ENCODE measurements at places on chromosomes 3 and 15.

- DNase-seq: no peak
Measured at GRCh38 chr3:5007873-5008272, 28.6 kb downstream of the BHLHE40 start.

- DNase-seq: peak; percentile 22
Measured at GRCh38 chr3:51522273-51522962, 16.1 kb upstream of the RAD54L2 start.

DNA sequence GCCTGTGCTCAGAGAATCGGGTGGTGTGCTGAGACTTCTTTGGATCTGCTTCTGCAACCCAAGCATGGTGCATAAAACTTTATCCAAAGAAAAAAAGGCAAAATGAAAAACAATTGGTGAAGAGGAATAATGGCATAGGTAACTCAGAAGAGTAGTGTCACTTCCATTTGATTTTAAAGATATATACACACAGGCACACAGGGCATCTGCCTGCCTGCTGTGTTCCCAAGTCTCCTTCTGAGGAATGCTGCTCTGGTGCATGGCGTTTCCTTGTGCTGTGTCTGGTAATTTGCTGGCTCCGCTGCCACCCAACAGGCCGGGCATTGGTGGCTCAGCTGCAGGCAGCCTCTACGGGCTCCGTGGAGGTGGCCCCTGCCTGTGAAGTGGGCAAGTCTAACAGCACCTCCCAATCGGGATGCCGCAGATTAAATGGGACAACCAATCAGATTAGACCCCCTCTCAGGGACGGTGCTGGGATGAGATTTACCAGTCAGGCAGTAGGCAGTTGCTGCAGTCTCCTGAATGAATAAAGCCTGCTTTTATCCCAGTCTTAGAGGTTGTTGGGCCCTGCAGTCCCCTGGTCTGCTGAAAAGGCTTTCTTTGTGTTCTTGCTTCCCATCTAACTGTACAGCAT lies 253.7 kb upstream of the RASGRP1 start:
- no peak for DNase-seq

DNA sequence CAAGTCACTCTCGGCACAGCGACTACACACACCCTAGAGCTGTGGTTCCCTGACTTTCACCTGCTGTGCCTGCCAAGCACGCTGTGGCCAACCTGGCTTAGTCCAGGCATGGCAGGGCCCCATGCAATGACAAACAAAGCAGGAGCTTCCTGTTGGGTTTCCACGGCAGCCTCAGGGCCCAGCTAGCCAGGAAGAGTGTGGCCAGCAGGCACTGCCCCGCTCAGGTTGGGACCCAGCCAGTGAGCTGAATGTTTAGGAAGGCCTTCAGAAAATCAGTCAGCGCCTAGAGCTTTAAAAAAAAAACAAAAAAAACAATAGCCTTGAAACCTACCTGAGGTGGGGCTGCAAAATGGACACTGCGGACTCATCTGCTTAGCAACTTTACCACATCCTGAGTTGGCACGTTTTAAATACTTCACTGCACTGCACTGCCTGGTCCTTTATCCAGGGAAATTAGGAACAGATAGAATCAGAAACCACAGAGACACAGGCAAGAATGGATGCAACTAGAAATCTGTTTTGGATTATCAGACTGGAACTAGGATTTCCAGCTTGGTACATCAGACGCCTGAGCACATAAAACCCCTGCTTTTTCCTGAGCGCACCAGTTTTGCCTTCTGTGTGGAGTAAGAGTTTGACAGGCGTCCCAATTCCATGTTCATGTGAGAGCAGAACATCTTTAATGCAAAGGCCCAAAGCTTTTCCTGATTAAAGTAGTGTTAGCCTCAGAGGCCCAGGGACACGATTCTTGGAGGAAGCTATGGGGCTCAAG lies 36.2 kb upstream of the LDHAL6B start:
- no peak for DNase-seq

DNA sequence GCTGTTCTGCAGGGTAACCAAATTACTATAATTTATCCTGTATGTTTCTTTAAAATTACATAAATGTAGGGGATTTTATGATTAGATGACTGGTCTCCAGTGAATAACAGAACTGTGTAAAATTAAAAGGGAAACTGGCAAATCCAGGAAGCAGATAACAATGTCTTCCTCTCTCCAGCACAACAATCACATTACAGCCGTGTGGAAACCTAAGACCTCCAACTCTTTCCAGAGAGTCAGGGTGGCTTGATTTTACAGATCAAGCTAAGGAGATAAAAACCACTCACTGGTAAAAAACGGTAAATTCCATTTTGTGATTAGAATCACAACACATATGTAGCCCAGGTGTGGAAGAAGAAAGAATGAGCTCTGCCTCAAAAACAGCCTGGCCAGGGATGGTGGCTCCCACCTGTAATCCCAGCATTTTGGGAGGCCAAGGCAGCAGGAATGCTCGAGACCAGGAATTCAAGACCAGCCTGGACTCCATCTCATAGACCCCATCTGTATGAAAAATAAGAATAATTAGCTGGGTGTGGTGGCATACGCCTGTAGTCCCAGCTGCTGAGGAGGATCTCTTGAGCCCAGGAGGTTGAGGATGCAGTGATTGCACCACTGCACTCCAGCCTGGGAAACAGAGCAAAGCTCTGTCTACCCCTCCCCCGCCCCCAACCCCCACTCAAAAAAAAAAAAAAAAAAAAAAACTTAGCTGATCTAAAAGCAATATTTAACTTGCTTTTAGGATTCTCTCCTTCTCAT lies 29.0 kb downstream of the IL17RD start:
- DNase-seq: no peak

DNA sequence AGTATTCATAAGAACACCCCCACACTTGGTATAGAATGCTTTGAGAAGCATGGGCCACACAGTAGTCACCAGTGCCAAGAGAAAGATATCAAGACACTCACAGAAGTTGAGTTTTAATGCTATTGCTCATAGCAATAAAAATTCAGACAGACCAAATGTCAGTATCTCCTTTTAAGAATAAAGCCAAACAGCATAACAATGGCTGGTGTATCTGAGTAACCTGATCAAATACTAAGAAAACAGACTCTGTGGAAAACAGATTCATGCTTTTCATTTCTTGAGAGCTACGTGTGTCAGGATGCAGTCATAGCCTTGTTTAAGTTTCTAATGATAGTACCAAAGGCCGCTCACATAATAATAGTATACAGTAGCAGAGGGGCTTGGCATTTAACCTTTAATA lies 778.5 kb downstream of the MECOM start:
- DNase-seq: no peak

GRCh38 chr3:33525232-33525631 lies 85.0 kb upstream of the UBP1 start:
- DNase-seq: no peak

DNA sequence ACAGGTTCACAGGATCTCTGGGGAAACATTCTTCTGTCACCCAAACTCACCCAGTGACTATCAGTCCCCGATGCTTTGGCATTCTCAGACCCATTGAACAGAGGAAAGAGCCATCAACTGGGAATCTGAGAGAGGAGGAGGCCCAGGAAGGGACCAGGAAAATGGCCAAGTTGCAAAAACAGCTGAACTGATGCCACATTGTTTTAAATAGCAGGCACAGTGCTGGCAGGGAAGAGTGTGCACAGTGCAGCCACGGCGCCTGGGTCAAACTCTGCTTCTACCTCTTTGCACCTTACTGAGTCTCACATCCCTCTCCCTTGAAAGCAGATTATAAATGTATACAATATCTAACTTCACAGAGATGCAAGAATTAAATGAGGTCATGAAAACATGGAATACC lies 66.4 kb downstream of the SRGAP3 start:
- no peak for DNase-seq

GRCh38 chr3:88142094-88142624 lies 7.6 kb upstream of the C3orf38 start:
- no peak for DNase-seq

GRCh38 chr3:107370907-107371306 lies 6.3 kb upstream of the CCDC54 start:
- no peak for DNase-seq

- DNase-seq: no peak
Measured at GRCh38 chr3:116553355-116553754, 108.1 kb upstream of the LSAMP start.

DNA sequence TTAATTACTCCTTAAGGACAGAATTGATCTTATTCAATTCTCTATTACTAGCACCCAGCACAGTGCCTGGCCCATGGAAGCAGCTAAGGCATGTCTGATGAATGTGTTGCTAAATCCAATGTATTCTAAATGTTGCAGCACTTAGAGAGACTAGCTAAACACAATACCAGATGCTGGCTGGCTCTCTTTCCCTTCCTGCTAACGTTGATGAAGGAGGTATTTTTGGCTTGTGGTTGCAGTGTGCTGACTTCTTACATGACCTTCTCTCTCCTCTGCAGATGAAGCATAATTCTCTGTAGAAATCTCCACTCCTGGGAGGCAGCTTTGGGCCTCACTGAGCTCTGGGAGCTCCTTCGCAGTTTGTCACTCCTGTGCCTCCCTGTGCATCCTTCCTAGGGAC lies 183.6 kb downstream of the PEX5L start:
- no peak for DNase-seq

- DNase-seq: no peak
Measured at GRCh38 chr15:65209701-65210643, 1.3 kb downstream of the CILP start.

GRCh38 chr3:56758539-56758981 lies 43.2 kb downstream of the ARHGEF3 start:
- DNase-seq: peak; percentile 11

GRCh38 chr3:160232014-160232413 lies 6.8 kb downstream of the C3orf80 start:
- DNase-seq: no peak

DNA sequence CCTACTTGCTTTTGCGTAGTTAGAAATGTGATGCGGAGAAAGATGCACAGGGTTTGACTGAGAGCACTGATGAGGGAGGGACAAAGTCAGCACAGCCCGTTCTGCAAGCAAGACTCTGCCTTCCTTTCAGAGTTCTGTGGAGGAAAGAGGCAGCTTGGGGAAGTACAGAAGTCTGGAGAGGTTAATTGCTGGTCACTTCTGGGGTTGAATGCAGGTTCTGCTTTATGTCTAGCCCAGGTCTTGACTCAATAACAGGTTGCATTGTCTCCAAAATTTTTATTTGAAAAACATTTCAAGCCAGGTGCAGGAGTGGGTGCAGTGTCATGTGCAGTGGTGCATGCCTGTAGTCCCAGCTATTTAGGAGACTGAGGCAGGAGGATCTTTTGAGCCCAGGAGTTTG lies 461.7 kb downstream of the NR2F2 start:
- peak; percentile 53 for DNase-seq

DNA sequence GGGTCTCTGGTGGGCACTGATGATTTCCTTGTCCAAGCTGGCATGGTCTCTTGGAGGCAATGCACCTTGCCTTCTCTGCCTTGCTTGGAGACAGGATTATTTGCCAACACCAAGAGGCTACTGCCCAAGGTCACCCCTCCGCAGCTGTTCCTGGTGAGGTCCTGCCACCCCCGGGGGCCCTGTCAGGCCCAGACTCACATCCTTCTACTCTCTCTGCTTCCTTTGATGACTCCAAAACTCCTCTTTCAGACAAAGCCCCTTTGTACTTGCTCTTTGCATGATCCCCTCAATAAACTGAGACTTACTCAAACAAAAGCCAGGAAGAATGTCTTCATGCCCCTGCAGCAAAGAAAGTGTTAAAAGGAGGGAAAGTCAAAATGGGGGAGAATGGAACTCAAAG lies 137.7 kb downstream of the MEX3B start:
- no peak for DNase-seq

GRCh38 chr15:60795889-60796288 lies 316.9 kb upstream of the ICE2 start:
- DNase-seq: no peak

DNA sequence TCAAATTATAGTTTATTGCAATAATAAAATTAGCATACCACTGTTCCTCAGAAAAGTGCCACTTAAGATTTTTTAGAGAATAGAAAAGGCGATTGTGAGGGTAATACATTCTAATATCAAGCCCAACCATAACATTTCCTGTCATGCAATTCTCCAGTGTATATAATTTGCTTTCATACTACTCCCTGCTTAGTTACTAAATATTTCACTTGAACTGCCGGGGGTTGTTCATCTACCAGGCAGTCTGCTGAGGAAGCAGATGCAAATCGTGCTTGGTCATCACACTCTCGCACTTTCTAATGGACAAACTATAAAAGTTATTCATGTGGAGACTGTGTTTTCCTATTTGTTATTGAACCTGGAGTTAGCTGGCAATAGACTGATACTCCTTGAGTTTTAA lies 645.6 kb upstream of the CBLB start:
- DNase-seq: no peak

GRCh38 chr3:73621388-73621787 lies 3.4 kb downstream of the PDZRN3 start:
- no peak for DNase-seq

- no peak for DNase-seq
Measured at GRCh38 chr3:51102396-51102795, 282.7 kb upstream of the MANF start.

- no peak for DNase-seq
Measured at GRCh38 chr15:82297546-82297945, 34.9 kb downstream of the SAXO2 start.

GRCh38 chr3:13288732-13289718 lies 131.1 kb downstream of the NUP210 start:
- no peak for DNase-seq

DNA sequence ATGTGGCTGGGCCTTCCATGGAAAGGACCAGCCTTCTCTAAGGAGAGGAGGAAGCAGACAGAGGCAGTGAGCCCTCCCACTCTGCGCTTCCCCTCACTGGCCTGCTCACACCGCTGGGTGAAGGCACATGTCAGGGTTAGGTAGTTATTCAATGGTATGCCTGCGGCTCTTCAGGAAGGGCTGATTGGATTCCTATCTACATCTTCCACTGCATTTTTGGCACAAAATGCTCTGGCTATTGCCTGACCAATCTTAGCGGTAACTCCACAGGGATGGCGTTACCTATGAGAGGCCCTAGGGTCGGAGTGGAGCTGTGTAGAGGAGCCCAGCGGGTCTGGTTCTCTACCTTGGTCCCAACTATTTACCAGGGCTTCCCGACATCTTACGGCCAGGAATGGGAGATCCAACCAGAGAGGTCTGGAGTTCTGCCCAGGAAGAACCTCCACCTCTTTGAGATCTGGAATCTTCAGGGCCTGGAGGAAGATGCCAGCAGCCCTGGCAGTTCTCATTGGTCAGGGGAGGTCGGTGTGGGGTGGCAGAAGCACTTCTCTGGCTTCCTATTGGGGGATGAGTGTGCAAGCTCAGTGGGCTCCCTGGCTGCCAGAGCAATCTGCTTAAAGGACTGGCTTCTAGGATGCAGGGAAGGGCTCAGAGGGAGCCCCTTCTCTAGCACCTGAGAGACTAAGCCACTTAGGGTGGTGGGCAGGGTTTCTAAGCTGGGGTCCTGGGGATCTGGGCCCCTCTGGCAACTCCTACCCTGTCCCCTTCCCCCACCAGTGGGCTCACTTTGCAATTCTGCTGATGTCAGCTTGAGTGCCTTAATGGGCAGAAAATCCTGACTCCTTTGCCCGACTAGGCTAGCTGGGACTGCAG lies 24.3 kb downstream of the SNX33 start:
- DNase-seq: no peak

DNA sequence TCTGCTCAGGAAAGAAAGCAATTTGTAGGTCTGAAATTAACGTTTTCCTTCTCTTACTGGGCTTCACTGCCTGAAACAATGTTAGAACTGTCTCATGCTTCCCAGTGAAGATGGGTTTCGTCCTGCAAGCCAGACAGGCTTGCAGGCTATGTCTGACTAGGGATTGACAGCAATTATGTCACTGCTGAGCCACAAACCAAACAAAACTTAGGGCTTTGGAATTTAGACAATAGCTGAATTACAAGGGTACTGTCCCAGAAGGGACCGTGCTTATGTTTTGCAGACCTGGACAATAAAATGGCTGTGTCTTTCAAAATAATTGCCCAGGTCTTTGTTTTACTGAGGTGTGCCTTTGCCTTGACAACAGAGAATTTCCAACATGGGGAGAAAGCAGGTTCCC lies 46.3 kb upstream of the CCDC80 start:
- no peak for DNase-seq

Measured in HL-60 (cell line).